ENCODE measurements at places on chromosomes 7 and 10.

GRCh38 chr7:157000741-157001653 is 9.5 kb downstream of the MNX1 start:
- DNase-seq, result no peak

- DNase-seq, result no peak
Observed at GRCh38 chr10:109412353-109412752, 511.0 kb downstream of the XPNPEP1 start.

GRCh38 chr10:101071267-101071884 is 9.6 kb downstream of the KAZALD1 start:
- DNase-seq, result no peak

GRCh38 chr7:128708824-128709223 is 30.3 kb upstream of the CALU start:
- DNase-seq, result no peak

- DNase-seq, result no peak
Observed at GRCh38 chr7:25849500-25850184, 302.4 kb upstream of the NFE2L3 start.

DNA sequence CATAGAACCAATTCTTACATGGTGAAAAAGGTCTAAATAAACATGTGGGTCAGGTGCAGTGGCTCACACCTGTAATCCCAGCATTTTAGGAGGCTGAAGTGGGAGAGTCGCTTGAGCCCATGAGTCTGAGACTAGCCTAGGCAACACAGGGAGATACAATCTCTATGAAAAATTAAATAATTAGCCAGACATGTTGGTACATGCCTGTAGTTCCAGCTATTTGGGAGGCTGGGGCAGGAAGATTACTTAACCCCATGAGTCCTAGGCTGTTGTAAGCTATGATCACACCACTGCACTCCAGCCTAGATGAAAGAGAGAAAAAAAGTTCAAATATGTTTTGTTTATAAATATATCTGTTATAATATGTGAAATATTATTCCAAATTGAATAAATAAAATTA is 643.6 kb downstream of the IPMK start:
- DNase-seq, result no peak

DNA sequence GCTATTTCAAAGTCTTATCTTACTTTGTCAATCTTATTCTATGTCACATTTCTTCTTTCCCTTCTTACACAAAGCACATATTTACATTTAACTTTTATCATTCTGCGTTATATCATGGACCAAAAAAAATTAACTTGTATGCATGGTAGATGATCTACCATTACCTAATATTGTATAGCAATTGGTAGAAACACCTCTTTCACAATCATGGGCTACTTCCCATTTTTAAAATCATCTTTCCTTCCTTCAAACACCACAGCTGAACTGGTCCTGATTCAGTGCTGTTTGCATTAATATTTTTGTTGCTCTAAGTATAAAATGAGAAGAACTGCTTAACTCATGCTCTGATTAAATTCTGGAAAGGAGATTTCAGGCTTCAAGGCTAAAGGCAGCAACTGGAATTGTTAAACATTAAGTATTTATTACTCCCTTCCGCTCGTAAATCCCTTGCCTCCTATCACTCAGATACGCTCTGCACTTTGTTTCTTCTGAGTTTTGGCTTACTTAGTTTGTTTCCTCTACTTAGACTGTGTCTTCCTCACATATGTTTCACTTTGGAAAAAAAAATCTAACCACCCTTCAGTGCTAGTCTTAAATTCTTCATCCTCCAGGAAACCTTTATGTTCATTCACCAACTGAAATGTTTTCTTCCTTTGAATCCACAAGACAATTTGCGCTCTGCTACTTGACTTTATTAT is 901.4 kb downstream of the PCDH15 start:
- no peak for DNase-seq

- DNase-seq, result no peak
Observed at GRCh38 chr10:95249467-95249866, 41.3 kb downstream of the PDLIM1 start.

GRCh38 chr10:74977913-74978847 is 133.3 kb upstream of the SAMD8 start:
- DNase-seq, result peak; percentile 39

DNA sequence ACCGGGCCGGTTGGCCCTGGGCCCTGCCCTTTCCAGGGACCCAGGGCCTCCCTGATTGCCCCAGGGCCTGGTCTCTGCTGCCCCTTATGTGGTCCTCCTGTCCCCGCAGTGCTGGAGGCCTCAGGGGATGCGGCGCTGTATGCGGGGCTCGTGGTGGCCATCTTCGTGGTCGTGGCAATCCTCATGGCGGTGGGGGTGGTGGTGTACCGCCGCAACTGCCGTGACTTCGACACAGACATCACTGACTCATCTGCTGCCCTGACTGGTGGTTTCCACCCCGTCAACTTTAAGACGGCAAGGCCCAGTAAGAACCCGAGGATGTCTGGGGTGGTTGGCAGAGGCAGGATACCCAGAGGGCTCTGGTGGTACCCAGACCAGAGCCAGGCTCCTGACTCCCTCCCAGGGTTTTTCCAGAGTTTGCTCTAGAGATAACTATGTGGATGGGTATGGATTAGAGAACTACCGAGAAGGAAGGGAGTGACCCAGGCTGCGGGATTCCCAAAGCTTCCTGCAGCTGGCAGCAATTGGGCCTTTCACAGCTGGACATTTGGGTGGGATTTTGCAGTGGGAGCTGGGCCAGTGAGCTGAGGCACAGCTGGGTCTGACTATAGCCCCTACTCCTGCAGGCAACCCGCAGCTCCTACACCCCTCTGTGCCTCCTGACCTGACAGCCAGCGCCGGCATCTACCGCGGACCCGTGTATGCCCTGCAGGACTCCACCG is 28.1 kb upstream of the SLC29A3 start:
- DNase-seq, result no peak

DNA sequence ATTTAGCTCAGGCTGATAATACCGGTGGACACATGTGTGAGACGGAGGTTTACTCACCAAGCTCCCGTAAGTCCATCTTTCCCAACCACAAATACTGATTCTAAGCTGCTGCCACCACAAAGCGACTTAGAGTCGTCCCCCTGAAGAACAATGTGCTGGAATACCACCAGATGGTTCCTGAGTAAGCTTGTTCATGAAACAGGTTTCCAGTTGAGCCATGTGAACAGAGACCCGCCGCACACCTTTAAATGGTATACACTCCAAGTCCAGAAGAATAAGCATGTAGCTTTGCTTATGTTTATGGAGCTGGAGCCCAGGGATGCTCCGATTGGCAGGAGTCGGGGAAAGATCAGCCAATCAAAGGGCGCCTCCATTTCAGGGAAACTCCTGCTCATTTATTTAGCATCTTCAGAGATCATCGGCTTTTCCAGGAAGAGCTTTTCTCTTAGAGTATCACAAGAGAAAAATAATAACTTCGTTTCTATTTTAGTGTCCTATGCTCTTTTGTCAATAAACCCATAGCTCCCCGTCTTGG is 261.6 kb upstream of the AOAH start:
- DNase-seq, result no peak

DNA sequence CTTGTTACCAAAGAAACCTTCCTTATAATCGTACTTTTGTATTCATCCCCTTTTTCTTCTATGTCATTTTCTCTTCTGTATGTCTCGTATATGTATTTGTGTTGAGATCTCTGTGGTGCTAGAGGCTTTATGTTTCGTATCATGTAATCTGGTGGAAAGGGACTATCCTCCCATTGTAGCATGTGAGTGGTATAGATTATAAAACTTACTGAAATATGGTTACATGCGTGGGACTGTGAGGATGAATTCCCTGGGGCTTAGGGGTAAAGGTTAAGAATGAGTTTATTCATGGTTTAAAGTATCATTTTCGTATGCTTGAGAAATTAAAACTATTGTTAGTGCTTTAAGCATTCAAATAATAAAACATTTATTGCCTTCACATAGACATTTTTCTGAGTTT is 141.9 kb downstream of the ANKRD7 start:
- no peak for DNase-seq

- DNase-seq, result no peak
Observed at GRCh38 chr7:104264285-104264684, 56.5 kb upstream of the ORC5 start.

DNA sequence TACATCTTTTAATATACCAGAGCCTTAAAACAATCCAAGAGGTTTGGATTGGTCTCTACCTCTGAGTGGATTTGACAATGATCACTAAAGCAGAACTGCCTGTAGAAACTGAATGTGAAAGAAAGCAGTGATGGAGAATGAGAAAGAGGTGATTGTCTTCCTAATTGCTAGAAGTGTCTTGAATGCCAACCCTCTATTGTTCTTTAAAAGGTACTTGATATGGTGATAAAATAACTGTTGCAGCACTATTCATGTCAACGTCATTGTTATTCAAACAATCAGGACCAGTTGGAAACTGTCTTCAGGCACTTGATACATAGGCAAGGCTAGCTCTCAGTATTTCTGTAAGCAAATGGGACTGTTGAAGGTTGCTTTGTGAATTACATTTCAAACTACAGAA is 47.9 kb upstream of the ITPRID1 start:
- DNase-seq, result no peak

DNA sequence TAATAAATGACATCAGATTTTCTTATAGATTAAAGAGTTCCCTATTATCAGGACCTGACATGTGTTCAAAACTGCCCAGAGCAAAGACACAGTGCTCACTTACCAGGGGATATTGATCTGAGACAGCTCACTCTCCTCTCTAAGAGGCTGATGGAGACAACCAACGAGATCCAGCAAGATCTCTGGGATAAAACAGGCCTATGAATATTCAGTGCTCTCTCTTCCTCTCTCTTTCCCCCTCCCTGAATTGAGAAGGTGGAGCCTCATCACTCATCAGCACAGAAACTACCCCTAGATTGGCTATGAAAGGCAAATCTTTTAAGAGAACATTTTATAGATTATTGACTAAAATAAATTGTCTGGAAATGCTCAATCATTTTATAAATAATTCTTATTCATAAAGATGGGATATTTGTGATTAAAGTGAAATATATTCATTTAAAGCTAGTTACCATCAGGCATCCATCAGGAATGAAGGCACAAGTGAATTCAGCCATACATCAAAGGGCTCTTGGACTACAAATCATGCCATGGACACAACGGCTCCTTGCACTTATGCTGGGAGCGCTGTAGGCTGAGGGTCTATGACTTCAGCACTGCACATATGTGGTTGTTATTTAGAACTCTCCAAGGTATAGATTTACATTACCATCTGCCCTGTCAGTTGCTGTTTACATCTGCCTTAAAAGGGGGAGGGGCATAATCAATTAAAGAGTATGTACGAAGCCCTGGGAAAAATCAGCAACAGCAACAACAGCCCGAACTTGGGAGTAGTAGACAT is 3.4 kb upstream of the PPP1R17 start:
- no peak for DNase-seq

DNA sequence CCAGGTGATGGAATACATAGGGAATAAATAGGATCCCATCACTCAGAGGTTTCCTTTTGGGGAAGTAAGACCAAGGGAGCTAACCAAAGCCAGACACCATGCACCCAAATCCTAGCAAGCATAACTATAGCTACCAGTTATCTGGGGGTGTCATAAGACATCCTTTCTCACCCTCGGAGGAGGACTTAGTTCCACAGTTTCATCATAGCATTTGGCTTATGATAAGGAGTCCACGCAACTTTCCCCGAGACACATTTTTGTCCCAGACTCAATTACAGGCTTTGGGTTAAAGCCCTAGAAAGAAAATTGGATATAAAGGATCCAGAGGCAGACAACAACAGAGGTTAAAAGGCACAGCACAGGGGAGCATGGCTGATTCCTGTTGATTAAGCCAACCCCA is 442.9 kb downstream of the HTR7 start:
- DNase-seq, result no peak

GRCh38 chr7:158863611-158864506 is 7.5 kb downstream of the DYNC2I1 start:
- DNase-seq, result no peak

DNA sequence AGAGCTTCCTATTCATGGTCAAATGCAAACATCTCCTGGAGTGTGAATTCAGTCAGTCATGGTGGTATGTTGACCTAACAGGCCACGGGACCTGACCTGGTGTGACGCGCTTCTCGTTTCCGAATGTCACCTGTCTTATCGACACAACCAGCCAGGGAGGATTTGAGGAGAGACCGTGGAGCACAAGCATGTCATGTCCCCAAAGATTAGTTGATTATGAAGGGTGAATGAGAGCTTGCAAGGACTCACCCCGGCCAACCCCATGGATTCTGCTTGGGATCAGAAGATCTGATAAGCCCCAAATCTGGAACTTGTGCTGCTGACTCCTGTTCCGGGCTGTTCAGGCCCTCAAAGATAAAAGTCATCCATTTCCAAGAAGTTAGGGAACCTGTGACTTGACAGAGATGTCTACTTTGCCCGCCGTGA is 10.5 kb downstream of the ADRA2A start:
- no peak for DNase-seq

- no peak for DNase-seq
Observed at GRCh38 chr10:13571541-13571940, 15.2 kb upstream of the PRPF18 start.

- DNase-seq, result no peak
Observed at GRCh38 chr7:36658335-36659171, 65.7 kb downstream of the AOAH start.

DNA sequence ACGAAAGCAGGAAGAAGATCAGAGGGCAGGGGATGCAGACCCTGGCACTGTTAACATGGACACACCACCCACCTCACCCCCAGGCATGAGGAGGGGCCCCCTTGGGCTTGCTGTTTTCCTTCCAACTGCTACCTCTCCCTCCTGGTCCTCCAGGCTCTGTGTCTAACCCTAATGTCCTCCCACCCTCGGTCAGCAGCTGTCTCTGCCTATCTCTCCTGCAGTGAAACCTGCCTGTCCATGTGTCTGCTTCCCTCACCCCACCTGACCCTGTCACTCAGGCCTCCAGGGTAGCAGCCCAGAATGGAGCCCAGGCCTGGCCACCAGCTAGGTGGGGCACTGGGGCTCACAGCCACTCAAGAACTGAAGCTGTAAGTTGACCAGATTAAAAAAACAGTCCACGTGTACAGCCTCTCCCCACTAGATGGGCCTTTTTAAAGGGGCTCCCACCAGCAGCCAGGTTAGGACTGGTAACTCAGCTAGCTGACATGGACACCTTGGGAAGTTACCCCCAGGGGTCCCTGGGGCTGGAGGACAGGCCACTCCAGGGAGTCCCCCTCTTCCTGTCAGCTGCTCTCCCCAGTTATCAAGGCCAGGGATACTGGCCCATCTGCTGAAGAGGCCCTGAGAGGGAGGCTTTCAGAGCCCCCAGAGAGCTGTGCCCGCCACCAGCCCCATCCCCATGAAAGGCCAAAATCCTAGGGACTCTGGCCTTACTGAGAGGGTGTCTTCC is 1.5 kb downstream of the SMARCD3 start:
- no peak for DNase-seq
